M059J (cell line): ENCODE measurements at places on chromosomes 5 and 9. TPM values are rescaled to one million over a fixed set of nuclear protein-coding genes. Genes with fewer than 3 reads are reported as not detected.
A peak's percentile ranks its signal among the peaks of the same experiment; 100 is the strongest.

GRCh38 chr5:120958877-120959485 is 494.9 kb downstream of the PRR16 start:
- DNase-seq = no peak

The IDNK gene
- 2.4 and 3.2 TPM in 2 replicates for total RNA-seq

GRCh38 chr5:112221128-112221527 is 197.9 kb downstream of the EPB41L4A start:
- DNase-seq = no peak

DNA sequence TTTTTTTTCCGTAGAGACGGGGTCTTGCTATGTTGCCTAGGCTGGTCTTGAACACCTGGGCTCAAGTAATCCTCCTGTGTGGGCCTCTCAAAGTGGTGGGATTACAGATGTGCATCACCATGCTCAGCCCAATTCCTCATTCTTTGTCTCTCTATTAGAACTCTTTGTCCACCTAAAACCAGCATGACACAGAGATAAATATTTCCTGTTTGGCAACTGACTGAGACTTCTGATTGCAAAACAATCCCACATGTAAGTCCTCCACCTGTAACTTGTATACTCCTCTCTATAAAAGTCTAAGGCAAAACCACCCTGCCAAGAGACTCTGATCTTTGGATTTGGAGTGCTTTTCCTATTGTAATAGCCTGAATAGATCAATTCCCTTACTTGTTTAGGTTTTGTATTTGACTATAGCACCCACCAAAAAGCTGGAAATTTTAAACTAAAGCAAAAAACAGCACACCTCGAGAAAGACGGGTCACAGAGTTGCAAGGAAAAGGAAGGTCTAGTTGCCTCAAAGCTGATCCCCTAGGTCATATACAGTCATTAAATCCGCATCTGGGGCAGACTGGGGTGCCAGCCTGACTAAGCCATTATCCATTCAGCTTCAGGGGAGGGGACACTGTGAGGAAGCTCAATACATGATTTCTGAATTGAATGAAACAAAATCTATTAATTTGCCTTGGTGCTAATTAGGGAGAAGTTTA is 13.5 kb upstream of the KIF27 start:
- peak; percentile 78 for DNase-seq

The PNPLA7 gene
- 0.27 TPM in 1 of 2 replicates, not detected in the other for total RNA-seq

GRCh38 chr5:145936401-145937131 is at the start of gene SH3RF2:
Gene SH3RF2, plus strand, starts transcription at chr5:145936578. Its CDS starts 1,351 bp downstream, at chr5:145937929.
- DNase-seq = peak; percentile 90

DNA sequence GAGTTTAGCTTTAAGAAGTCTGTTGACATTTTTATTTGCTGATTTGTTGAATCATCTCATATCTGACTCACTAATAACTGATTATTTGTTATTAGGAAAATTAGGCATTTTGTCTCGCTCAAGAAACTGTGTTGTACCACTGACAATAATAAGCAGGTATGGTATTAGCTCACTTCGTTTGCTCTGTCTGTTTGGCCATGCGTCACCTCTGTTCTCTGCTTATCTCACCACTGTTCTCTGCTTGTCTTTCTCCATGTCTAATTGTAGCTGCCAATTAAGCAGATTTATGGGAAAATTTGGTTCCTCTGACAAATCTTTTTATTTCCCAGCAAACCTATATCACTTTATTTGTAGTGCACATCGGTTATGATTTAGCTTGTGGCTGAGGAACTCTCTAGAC is 138.9 kb downstream of the WDR41 start:
- no peak for DNase-seq

The MRPS30 gene
- 58.5 and 80.3 TPM in 2 replicates for total RNA-seq

The FAM221B gene
- total RNA-seq = not detected in 2 replicates

The MAMDC2 gene
- 3.4 and 4.9 TPM in 2 replicates for total RNA-seq

The DIPK1B gene
- total RNA-seq = 1.5 and 1.6 TPM in 2 replicates

- no peak for DNase-seq
Measured at GRCh38 chr5:135697959-135698345, 119.2 kb upstream of the CXCL14 start.

GRCh38 chr5:88831816-88832215 is 51.2 kb downstream of the MEF2C start:
- DNase-seq = no peak

- peak; percentile 25 for DNase-seq
Measured at GRCh38 chr9:114588210-114588609, 641 bp downstream of the ATP6V1G1 start.
